Stimulated activated CD8-positive, alpha-beta memory T cell treated with anti-CD3 and anti-CD28 coated beads, Interleukin-2, amount 100 ng/mL, for 48 hours (primary cell): ENCODE measurements at places on chromosomes 12 and 14.

- DNase-seq, result no peak
Observed at GRCh38 chr14:61460063-61460462, 138.7 kb downstream of the PRKCH start.

DNA sequence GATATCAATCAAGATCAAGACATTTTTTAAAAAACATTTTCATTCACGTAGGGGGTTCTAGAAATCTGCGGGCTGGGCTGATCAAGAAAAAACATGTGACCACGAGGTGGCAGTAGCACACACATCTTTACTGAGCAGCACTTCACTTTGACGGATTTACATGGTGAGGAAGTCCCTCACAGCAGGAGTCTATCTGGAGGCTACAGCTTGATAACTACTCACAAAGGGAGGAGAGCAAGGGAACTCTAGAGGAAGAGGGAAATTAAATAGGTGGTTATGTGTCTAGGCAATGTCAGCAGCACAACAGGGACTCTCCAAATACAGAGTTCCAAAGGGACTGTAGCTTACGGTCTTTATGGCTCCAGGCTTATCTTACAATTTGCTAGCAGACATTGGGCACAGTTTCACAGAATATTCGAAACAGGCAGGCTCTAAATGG, 248.1 kb downstream of the DPY19L2 start:
- DNase-seq, result peak; percentile 7

GRCh38 chr12:115190010-115190770, 506.2 kb upstream of the TBX3 start:
- no peak for DNase-seq

DNA sequence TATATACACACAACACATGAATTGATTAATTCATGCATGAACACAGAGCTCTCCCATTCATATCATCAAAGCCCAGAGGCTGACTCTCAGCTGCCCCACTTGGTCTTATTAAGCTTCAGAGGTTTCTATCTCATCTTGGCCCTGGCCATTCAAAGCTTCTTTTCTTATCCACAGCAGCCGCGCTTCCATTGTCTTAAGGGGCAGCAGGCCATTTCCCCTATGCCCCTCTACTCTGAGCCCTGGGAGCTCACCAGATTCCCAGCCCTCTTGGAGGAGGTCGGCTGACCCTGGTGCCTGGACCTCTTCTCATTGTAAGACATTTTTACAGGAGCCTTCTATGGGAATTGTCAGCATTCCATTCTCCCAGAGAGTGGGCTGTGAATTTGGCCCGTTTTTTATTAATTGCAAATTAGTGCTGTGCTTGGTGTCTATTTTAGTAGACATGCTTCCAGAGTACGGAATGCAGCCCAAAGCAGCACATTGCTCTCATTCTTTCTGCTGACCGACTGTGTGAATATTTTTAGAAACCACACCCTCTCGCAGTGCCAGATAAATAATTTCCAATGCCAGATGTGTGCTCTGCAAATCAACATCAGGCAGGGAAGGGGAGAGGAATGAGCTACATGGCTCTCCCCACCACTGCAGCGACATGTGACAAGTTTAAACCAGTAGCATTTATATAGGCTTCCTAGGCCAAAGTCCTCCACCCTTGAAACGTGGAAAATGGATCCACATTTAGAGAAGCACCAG, 58.5 kb downstream of the NUAK1 start:
- DNase-seq, result no peak

- DNase-seq, result no peak
Observed at GRCh38 chr14:33908540-33909223, 42.2 kb downstream of the EGLN3 start.

DNA sequence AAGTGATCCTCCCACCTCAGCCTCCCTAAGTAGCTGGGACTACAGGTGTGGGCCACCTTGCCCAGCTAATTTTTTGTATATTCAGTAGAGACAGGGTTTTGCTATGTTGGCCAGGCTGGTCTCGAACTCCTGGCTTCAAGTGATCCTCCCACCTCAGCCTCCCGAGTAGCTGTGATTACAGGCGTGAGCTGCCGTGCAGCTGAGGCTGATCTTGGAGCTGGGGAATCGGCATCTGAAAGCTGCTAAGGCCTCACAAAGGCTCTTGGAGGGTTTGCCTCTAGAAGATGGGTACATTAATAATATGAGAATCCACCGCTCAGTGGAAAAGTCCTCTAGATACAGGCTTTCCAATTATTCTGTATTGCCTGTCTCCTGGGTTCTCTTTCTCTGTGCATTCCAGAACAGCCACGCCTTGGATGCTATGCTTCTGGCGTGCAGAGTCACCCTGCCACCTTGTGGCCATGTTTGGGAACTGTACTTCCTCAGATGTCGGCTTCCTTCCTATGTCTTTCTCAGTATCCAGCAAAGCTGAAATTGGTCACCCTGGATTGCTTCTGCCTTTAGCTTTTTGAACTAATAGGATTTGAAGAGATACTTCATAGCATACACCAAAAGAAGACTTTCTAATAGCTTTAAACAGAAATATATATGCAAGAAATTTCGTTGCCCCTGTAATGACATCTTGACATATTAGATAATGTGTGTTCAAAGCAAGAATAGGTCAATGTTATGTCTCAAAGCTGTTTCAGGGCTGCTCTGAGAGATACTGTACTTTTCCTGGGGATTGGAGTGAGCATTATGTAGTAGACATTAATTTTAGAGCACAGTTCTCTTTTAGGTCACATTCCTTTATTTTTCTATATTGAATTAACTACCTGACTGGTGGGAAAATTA, 75.4 kb downstream of the SNAPC1 start:
- DNase-seq, result peak; percentile 41

- no peak for DNase-seq
Observed at GRCh38 chr12:79954037-79954610, 19.2 kb upstream of the PPP1R12A start.

GRCh38 chr12:53561590-53561953, 54.3 kb upstream of the NPFF start:
- no peak for DNase-seq

DNA sequence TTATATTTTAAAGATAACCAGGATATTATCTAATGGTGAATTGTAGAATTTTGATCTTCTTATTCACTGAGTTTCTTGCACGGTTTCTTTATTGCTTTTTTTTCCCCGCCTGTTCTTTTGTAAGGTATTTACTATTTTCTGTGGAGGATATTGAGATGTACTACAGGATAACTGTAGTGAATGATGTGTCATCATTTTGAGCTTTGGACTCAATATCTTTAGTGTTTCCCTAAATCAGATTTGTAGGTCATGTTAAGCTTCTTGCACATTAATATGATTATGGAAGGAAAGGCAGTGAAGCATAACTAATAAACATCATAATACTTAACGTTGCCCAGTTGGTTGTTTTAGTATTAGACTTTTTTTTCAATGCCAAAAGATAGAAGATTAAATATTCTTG, 81.4 kb downstream of the FBXO33 start:
- DNase-seq, result no peak

DNA sequence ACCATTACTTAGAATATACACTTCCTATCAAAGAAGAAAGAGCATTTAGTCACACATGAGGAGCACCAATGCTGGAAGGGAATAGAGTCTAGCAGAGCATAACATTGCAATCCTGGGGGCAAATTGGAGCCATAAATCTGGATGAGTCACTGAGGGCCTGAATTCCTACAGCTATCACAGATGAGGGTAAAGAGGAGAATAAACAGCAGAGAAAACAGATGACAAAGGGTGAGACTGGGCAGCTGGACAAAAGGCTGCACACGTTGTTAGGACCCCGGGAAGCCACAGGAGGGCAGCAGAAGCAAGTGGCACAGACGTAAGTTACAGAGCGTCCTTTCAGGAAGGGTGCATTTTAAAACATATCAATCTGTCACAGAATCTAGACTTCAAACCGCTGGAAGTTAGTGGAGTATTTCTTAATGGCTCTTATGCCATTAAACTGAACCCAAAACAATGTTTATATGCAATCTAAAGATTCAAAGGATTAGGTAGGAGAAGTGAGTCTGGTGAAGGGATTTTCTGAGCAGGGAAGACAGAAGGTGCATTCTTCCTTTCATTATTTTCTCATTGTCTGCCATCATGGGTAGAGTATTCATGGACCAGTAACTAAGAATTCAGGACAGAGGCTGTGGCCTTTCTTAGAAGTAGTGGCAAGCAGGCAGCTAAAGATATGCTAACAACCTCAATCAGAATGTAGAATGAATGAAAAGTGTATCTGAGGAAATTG, 159.8 kb upstream of the DAAM1 start:
- peak; percentile 9 for DNase-seq

GRCh38 chr14:35342489-35343010, 50.4 kb downstream of the PSMA6 start:
- DNase-seq, result no peak

GRCh38 chr14:28676479-28676878, 90.1 kb upstream of the FOXG1 start:
- no peak for DNase-seq

- no peak for DNase-seq
Observed at GRCh38 chr12:58262796-58263195, 321.4 kb downstream of the ATP23 start.
